Astrocyte of the cerebellum (primary cell): ENCODE measurements at places on chromosomes 3 and 15.

- peak; percentile 24 for DNase-seq
Measured at GRCh38 chr15:66603301-66604179, 37.7 kb upstream of the LCTL start.

- DNase-seq, result no peak
Measured at GRCh38 chr3:113532698-113533533, 561 bp downstream of the SIDT1 start.

- no peak for DNase-seq
Measured at GRCh38 chr3:48656061-48656840, 6.4 kb downstream of the CELSR3 start.

GRCh38 chr3:101509811-101510210 is 3.2 kb downstream of the SENP7 start:
- no peak for DNase-seq

GRCh38 chr15:24696201-24696600 is 20.6 kb downstream of the NPAP1 start:
- no peak for DNase-seq

- DNase-seq, result no peak
Measured at GRCh38 chr3:52393959-52394670, 50.8 kb downstream of the SEMA3G start.

GRCh38 chr3:13401149-13401548 is 19.0 kb downstream of the NUP210 start:
- DNase-seq, result no peak

GRCh38 chr3:59056706-59057105 is 6.9 kb upstream of the CFAP20DC start:
- DNase-seq, result no peak

GRCh38 chr3:12273045-12273695 is 15.7 kb upstream of the PPARG start:
- no peak for DNase-seq

- no peak for DNase-seq
Measured at GRCh38 chr3:57757642-57758297, 1.7 kb downstream of the SLMAP start.

DNA sequence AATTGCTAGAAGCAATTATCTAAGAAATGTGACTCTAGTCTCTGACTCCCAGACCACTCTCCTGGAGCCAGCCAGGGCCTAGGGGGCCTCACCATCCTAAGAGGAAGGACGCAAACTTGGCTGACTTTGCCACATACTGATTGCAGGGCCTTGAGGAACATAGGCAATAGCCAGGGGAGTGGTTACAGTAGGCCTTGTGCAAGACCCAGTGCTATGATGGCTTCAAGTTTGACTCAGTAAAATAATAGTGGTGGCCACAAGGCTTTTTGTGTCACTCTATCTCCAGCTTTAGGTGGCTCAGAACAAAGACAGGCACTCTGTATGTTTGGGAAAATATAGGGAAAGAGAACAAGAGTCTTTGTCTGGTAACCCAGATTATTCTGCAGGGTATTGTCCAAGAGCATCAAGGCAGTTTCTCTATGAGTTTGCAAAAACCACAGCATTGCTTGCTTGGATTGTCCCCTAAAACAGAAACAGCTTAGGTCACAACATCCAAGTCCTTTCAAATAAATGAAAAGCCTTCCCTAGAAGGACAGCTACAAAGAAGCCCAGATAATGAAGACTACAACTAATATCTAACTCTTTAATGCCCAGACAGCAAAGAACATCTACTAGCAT is 631.5 kb downstream of the PYDC2 start:
- no peak for DNase-seq

DNA sequence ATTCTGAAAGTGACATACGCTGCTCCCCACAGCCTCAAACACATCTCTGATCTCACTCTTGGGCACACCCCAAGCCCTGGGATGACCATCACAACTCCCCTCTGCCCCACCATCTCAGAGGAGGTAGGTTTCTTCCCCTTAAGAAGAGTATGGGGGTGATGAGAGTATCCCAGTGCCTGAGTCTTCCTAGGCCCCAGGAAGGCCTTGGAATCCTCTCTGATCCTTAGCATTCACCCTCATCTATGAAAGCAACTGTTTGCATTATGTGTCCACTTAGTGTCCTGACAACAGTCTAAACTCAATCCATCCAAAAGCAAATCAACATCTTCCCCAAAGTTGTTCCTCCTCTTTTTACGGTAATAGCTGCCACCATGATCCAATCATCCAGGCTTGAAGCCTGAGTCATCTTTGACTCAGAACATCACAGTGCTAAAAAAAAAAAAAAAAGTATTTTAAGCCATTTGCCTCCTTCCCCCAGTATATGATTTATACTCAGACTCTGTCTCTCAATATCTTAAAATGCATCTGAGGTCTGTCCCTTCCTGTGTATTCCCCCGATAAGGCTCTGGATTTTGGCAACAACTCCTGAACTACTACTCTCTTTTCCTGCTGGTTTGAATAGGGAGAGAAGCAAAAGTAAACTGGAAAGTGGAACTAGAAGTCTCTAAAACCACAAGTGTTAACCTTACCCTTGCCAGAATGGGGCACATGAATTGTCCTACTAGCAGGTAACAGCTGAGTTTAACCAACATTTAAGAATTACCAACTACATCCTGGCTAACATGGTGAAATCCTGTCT is 22.5 kb downstream of the POPDC2 start:
- DNase-seq, result peak; percentile 52

- DNase-seq, result no peak
Measured at GRCh38 chr3:194574639-194575483, 58.4 kb downstream of the TMEM44 start.

DNA sequence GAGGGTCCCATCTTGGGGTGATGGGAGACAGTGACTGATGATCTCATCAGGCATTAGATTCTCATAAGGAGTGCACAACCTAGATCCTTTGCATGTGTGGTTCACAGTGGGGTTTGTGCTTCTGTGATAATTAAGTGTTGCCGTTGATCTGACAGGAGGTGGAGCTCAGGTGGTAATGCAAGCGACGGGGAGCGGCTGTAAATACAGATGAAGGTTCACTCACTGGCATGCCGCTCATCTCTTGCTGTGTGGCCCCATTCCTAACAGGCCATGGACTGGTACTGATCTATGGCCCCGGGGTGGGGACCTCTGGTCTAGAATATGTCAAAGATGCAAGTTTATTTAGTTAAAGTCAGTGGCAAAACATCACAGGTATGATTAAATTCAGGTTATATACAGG is 8.7 kb downstream of the MEF2A start:
- DNase-seq, result no peak

DNA sequence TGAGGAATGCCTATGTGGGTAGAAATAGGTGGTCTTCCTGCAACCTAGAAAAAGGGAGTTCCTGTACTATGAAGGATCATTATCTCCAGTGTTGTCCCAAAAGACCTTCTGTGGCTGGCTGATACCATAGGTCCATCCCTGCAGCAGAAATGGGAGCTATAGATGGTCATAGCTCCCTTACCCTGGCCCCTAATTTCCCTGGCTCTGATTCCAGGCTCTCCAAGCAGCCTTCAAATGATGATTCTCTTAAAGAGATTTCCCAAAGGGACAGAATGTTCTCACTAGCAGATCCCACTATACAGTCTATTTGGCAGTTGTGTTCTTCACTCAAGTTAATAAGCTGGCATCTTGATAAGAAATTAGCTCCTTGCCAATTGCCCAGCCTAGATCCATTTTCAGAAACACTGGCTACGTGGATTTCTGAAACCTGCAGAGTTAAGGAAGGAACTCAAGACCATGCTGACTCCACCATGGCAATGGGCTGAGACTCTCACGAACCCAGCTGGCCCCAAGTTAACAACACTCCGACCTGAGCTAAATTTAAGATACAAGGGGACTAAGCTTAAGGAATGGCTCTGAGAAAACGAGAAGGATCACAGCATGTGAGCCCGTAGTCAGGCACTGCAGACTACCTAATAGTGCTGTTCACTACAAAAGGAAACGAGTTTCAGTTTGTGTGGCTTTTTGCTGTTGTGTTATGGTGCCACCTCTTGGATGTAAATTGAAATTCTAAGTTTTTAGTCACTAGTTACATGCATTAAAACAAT is 11.4 kb downstream of the C15orf40 start:
- peak; percentile 56 for DNase-seq
